ENCODE measurements at places on chromosomes 12 and 14. TPM values are rescaled to one million over a fixed set of nuclear protein-coding genes. Genes with fewer than 3 reads are reported as not detected.
A peak's percentile ranks its signal among the peaks of the same experiment; 100 is the strongest.

GRCh38 chr12:81942594-81942993, 183.4 kb upstream of the PPFIA2 start:
- no peak for DNase-seq

GRCh38 chr14:86404989-86405649, 875.2 kb downstream of the FLRT2 start:
- DNase-seq, result no peak

DNA sequence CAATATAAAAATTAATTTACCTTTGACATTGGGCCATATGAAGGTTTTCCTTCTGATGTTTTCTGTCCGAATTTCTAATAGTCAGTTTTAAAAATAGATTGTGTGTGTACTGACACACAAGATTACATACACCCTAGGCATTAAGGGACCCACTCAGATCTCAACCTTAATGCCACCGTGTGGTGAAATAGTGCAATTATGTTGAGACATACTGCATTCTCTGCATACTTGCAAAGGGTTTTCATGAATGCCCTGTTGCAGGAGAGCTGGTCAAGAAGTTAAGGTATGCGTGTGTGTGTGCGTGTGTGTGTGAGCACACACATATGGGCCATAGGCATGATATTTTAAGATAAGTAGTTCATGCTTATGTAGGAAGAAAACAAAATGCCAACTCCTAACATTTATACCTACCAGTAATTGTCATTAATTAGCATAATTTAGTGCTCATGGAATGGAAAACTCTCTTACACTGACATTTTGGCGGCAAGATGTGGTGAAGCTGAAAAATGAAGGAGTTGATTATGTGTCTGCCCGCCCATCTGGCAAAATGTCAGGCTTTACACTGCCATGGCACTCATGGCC, 58.8 kb downstream of the PIK3C2G start:
- DNase-seq, result no peak

GRCh38 chr12:68075416-68075815, 84.1 kb downstream of the IFNG start:
- DNase-seq, result no peak

GRCh38 chr12:92557422-92557724, 145.4 kb upstream of the PLEKHG7 start:
- no peak for DNase-seq

GRCh38 chr12:50749459-50749882, 14.4 kb upstream of the ATF1 start:
- DNase-seq, result no peak

DNA sequence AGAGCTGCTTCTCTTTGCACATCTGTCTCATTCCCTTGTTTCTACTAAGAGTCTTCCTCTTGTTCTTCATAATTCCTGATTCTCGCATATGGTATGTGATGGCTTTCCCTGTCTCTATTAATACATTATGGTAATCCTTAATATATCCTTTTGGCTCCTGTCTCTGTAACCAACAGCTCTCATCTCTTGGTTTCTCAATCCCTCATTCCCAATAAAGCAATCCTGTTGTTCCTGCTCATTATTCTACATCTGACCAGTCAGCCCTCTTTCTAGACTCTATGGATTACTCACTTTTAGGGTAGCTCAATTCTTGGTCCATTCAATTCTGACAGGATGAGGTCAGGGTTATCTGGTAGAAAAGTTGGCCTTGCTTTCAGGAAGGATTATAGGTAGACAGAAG, 349.9 kb downstream of the LRIG3 start:
- no peak for DNase-seq

- no peak for DNase-seq
Measured at GRCh38 chr14:52987042-52987441, 36.2 kb upstream of the FERMT2 start.

GRCh38 chr12:116213885-116214527, 63.5 kb downstream of the MED13L start:
- DNase-seq, result no peak

Gene MIP
- not detected for total RNA-seq

- DNase-seq, result no peak
Measured at GRCh38 chr12:51970904-51971646, 19.6 kb downstream of the ACVR1B start.

Gene SPRYD4
- 3.6 TPM for total RNA-seq

DNA sequence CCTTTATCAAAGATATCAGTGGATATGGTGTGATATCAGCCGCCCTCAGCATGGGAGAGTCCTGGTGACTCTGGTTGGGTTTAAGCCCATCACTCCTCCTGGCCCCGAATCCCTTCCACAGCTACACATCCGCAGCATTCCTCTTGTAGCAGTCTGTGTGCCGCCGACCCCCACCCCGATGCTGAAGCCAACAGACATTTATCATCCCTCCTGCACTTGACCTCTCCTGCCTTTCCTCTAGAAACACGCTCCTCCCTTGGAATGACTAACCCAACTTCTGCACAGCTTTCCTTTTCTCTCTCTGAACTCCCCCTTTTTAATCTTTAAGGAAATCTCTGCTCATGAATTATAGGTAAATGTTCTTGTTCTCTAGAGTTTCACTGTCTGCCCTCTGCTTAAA, 250.9 kb upstream of the FOXN3 start:
- no peak for DNase-seq

GRCh38 chr12:88918161-88918560, 337.9 kb upstream of the KITLG start:
- DNase-seq, result no peak

GRCh38 chr14:61213920-61214319, 67.2 kb downstream of the TMEM30B start:
- no peak for DNase-seq

- no peak for DNase-seq
Measured at GRCh38 chr14:65268594-65268993, 143.9 kb upstream of the FUT8 start.

Gene KRT76
- total RNA-seq, result not detected

GRCh38 chr14:45916340-45916953, 663.4 kb upstream of the MIS18BP1 start:
- no peak for DNase-seq

GRCh38 chr12:124920353-124920935, 6.0 kb upstream of the UBC start:
- DNase-seq, result no peak

DNA sequence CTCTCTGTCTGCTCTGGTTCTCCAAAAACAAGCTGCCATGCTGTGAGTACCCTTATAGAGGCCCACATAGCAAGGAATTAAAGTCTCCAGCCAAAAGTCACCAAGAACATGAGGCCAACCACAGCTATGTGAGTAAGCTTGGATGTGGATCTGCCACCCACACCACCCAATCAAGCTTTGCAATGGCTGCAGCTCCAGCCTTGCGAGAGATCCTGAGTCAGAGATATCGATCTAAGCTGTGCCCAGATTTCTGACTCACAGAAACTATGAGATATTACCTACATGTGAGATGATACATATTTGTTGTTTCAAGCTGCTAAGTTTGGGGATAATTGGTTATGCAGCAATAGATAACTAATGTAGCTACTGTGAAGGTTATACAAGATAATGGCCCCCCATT, 15.5 kb upstream of the TMEM233 start:
- DNase-seq, result no peak

GRCh38 chr12:42756841-42757623, 167.5 kb upstream of the PRICKLE1 start:
- no peak for DNase-seq

- DNase-seq, result no peak
Measured at GRCh38 chr14:57009585-57010515, 199.6 kb upstream of the OTX2 start.

- DNase-seq, result no peak
Measured at GRCh38 chr12:13368431-13368830, 171.9 kb downstream of the EMP1 start.

GRCh38 chr12:46402451-46402850, 29.9 kb upstream of the SLC38A2 start:
- DNase-seq, result no peak

Gene ZDHHC22
- not detected for total RNA-seq

Gene OR11H7
- total RNA-seq, result not detected

Gene SLC6A15
- total RNA-seq, result not detected

Gene KRT2
- not detected for total RNA-seq

GRCh38 chr14:105470350-105471296, 4.0 kb upstream of the CRIP2 start:
- DNase-seq, result peak; percentile 30

DNA sequence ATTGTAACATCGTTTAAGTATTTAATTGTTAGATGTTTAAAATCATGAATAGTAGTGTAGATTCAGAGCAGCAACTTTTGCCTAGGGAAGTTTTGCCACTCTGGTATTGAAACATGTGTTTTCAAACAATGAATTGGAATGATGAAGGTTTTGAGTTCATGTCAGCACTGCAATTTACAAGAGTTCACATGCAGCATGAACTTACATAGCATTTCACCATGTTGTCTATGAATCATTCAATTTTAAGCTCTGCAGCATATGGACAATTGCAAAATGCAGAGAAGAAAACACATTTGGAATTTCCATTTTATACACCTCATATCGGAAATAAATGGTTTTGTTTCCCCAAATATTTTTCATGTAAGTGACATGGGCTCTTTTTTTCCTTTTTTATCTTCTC, 170.7 kb upstream of the CDKN3 start:
- no peak for DNase-seq
